Activated CD4-positive, alpha-beta T cell treated with anti-CD3 and anti-CD28 coated beads, Interleukin-2, amount 10 ng/mL, durations not matched to agents 7 days and 5 days (primary cell): ENCODE measurements at places on chromosomes 2 and 18. TPM values are rescaled to one million over a fixed set of nuclear protein-coding genes. Genes with fewer than 3 reads are reported as not detected.
A peak's percentile ranks its signal among the peaks of the same experiment; 100 is the strongest.

GRCh38 chr18:10659000-10659399 lies 133.2 kb downstream of the NAPG start:
- no peak for DNase-seq
- H3K4me1 ChIP-seq, result no peaks in the 10 kb centered on the region
- H3K36me3 ChIP-seq, result no peaks in the 10 kb centered on the region
- no peaks in the 10 kb centered on the region for H3K27me3 ChIP-seq

TACR1 gene
- total RNA-seq, result not detected

CHAC2 gene
- 12.3 TPM for total RNA-seq

SLC11A1 gene
- total RNA-seq, result 0.17 TPM

- no peak overlapping the region for H3K4me3 ChIP-seq
- H3K27me3 ChIP-seq, result peaks cover 12% of the 10 kb centered on the region
- no peaks in the 10 kb centered on the region for H3K4me1 ChIP-seq
- H3K36me3 ChIP-seq, result no peaks in the 10 kb centered on the region
- no peak for DNase-seq
- no peak overlapping the region for H3K27ac ChIP-seq
Measured at GRCh38 chr18:21958263-21958662, 211.1 kb upstream of the GATA6 start.

BCL11A gene
- 0.04 TPM for total RNA-seq

- no peak for DNase-seq
- peaks cover 2% of the 10 kb centered on the region for H3K36me3 ChIP-seq
- H3K4me1 ChIP-seq, result no peaks in the 10 kb centered on the region
- H3K27me3 ChIP-seq, result no peaks in the 10 kb centered on the region
Measured at GRCh38 chr18:56952026-56952425, 194.9 kb upstream of the BOD1L2 start.

- H3K4me1 ChIP-seq, result peaks cover 29% of the 10 kb centered on the region
- peaks cover 4% of the 10 kb centered on the region for H3K27me3 ChIP-seq
Measured at GRCh38 chr2:96502891-96503636, 2.1 kb downstream of the NEURL3 start.

- no peak overlapping the region for H3K27ac ChIP-seq
- peaks cover 9% of the 10 kb centered on the region for H3K36me3 ChIP-seq
- DNase-seq, result no peak
- peaks cover 20% of the 10 kb centered on the region for H3K4me1 ChIP-seq
- H3K27me3 ChIP-seq, result no peaks in the 10 kb centered on the region
Measured at GRCh38 chr2:54962935-54963440, 87.3 kb downstream of the RTN4 start.

GRCh38 chr18:41756141-41756540 lies 198.9 kb upstream of the PIK3C3 start:
- H3K4me3 ChIP-seq, result no peak overlapping the region
- DNase-seq, result no peak
- H3K4me1 ChIP-seq, result no peaks in the 10 kb centered on the region
- H3K27me3 ChIP-seq, result no peaks in the 10 kb centered on the region

BOK gene
- not detected for total RNA-seq

- no peak for DNase-seq
- no peaks in the 10 kb centered on the region for H3K36me3 ChIP-seq
- no peaks in the 10 kb centered on the region for H3K4me1 ChIP-seq
- no peaks in the 10 kb centered on the region for H3K27me3 ChIP-seq
- H3K4me3 ChIP-seq, result no peak overlapping the region
Measured at GRCh38 chr2:150320608-150321007, 166.9 kb downstream of the RND3 start.

FBLN7 gene
- total RNA-seq, result 8.3 TPM

DNA sequence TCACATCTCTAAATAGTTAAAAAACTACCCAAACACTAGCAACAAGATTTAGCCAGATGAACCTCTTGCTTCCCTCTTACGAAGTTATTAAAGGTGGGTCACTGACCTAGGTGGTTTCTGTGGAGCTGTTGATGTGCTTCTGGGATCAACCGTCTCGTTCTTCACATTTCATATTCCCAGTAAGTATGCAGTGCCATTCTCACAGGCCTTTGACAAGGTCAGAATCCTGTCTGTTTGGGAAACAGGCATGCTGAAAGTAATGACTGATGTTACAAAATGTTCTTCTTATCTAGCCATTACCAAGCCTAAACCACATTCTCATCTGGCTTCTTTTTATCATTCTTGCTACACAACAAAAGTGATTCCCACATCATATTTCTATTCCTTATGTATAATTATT lies 70.3 kb downstream of the WDR7 start:
- H3K4me3 ChIP-seq, result no peak overlapping the region
- no peaks in the 10 kb centered on the region for H3K27me3 ChIP-seq

DNA sequence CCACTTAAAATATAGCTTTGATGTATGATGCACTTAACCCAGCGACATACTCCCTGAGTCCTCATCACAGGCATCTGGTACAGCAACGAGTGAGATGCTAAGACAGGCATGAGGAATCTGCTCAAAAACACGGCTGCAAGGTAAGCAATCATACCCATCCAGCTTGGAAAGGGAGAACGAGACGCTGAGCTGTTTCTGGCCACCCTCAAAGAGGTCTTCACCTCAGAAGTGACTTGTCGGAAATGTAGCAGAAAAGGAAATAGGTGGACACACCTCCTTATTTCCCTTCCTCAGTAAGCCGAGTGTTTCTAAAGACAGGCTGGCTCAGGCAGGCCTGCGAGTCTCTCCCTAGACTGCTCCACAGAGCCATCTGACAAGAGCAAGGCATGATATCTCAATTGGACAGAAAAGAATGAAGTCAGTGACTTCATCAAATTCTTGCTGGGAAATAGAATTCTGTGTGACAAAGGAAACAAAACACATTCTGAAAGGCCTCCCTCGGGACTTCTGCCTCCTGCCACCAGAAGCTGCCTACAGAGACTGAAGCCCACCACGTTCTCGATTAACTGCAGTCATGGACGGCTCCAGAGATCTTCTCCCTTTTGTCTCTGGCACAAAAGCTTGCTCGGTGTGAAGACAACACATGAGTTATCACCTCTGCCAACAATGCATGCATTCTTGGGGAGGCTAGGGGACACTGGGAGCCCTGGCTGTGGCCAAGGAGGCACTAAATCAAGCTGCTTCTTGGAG lies 84.3 kb downstream of the UXS1 start:
- peaks cover 30% of the 10 kb centered on the region for H3K36me3 ChIP-seq
- H3K4me1 ChIP-seq, result no peaks in the 10 kb centered on the region
- no peak overlapping the region for H3K27ac ChIP-seq
- H3K27me3 ChIP-seq, result no peaks in the 10 kb centered on the region
- DNase-seq, result no peak

DNA sequence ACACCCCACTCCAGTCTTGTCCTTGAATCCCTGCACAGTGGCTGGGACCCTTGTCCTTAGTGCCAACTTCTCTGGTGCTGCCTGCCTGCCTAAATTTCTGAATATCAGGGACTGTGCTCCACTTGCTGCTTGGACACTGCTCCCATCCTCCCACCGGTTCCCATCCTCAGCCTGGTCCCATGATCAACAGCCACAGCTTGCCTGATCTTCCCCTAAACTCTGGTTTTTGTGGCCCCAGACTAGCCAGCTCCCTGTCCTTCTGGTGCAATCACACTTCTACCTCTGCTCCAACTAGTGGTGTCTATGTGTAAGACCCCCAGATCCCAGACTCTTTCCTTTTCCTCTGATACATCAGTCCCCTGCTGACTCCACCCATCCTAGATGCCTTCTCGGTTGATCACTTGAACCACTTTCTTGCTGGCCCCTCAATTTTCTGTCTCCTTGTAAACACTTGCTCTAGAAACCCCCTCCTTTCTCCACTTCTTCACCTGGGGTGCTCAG lies 37.2 kb upstream of the POLE4 start:
- peaks cover 2% of the 10 kb centered on the region for H3K4me1 ChIP-seq
- H3K36me3 ChIP-seq, result no peaks in the 10 kb centered on the region
- DNase-seq, result no peak
- peaks cover 23% of the 10 kb centered on the region for H3K27me3 ChIP-seq

GNAL gene
- 0.27 TPM for total RNA-seq

GALNT14 gene
- not detected for total RNA-seq

RESP18 gene
- not detected for total RNA-seq

GRCh38 chr2:176585291-176585690 lies 316.0 kb downstream of the MTX2 start:
- H3K36me3 ChIP-seq, result no peaks in the 10 kb centered on the region
- peaks cover 37% of the 10 kb centered on the region for H3K27me3 ChIP-seq
- H3K4me1 ChIP-seq, result peaks cover 8% of the 10 kb centered on the region
- no peak for DNase-seq

GRCh38 chr18:37502036-37502435 lies 63.6 kb downstream of the CELF4 start:
- DNase-seq, result no peak
- H3K27me3 ChIP-seq, result no peaks in the 10 kb centered on the region
- no peaks in the 10 kb centered on the region for H3K36me3 ChIP-seq
- no peaks in the 10 kb centered on the region for H3K4me1 ChIP-seq

DNA sequence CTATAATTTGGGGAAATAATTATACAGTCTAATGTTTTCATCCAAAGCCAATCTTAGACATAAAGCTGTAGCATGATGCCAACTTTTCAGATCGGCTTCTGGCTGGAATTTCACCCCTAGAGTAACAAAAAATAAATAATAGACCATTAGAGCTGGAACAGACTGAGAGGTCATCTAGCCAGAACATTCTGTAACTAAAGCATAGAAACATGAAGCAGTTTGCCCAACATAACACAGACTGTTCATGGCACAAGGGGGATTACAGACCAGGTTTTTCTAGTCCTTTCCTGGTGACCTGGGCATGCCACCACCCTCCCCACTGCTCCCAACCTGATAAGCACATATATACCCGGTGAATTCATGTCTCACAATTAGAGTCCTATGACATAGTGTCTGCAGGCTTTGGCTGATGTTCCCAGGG lies 116.4 kb upstream of the PPP1CB start:
- H3K27me3 ChIP-seq, result no peaks in the 10 kb centered on the region
- H3K4me3 ChIP-seq, result no peak overlapping the region
- no peaks in the 10 kb centered on the region for H3K4me1 ChIP-seq
- no peak overlapping the region for H3K27ac ChIP-seq
- no peaks in the 10 kb centered on the region for H3K36me3 ChIP-seq

SPRED2 gene
- 8.1 TPM for total RNA-seq

DNA sequence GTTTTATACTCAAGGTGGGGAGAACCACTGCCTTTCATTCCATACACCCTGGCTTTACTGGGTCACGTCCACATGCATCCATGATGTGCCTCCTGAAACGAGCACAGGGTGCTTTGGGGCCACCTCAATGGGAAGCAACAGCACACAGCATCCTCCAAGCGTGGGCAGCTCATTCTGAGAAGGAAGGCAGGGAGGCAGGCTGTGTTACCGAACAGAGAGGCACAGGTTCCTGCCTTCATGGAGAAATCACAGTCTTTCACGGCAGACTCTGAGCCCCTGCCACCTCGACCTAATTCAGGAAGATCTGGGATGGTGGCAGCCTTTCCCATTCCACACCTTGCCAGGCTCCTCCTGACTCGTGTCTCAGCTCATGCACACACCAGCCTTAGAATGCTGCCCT lies 130.1 kb downstream of the GBX2 start:
- no peak overlapping the region for H3K27ac ChIP-seq
- no peak overlapping the region for H3K4me3 ChIP-seq
- no peak for DNase-seq
- no peaks in the 10 kb centered on the region for H3K27me3 ChIP-seq
- no peaks in the 10 kb centered on the region for H3K36me3 ChIP-seq

- no peak overlapping the region for H3K4me3 ChIP-seq
- H3K4me1 ChIP-seq, result no peaks in the 10 kb centered on the region
Measured at GRCh38 chr18:79632765-79633164, 46.8 kb upstream of the CTDP1 start.

HK2 gene
- total RNA-seq, result 29.6 TPM

GKN1 gene
- not detected for total RNA-seq

GIGYF2 gene
- 54.3 TPM for total RNA-seq

IL1B gene
- total RNA-seq, result not detected

DNA sequence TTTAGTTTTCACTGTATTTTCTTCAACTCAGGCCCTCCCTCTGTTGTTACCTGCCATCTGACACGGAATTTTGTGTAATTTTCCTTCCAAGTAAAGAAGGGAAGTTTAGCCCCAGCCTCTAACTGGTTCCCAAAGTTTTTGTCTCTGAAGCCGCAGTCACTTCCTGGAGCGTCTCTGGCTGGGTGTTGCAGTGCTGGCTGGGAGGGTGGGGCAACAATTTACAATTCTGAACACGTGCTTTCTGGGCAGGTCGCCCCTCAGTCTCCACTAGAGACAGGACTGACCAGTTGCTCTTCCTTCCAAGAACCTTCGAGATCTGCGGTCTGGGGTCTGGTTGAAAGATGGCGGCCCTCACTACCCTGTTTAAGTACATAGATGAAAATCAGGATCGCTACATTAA lies 3.5 kb downstream of the CNDP2 start:
- H3K4me1 ChIP-seq, result peaks cover 64% of the 10 kb centered on the region
- peak overlapping the region; percentile 84 for H3K4me3 ChIP-seq
- peak; percentile 67 for DNase-seq
- H3K27me3 ChIP-seq, result no peaks in the 10 kb centered on the region

DNA sequence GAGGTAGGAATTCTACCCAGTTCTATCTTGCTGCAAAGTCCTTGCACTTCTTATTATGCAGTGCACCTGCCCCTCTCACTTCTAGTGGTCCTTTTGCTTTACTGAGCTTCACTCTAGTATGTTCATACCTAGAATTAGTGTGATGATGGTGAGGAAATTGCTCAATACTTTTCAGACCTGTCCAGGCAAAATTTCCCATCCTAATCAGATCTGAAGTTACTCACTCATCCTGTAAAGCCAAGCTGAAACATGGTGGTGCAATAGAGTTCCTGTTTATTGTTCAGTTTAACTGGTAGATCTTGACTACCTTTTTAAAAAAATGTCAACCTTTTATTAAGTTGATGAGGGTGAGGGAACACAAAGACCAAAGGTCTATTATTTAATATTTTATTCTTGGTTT lies 12.6 kb upstream of the FIGN start:
- H3K36me3 ChIP-seq, result no peaks in the 10 kb centered on the region
- no peak for DNase-seq
- no peak overlapping the region for H3K4me3 ChIP-seq
- H3K27me3 ChIP-seq, result no peaks in the 10 kb centered on the region
- no peak overlapping the region for H3K27ac ChIP-seq

DTNA gene
- total RNA-seq, result not detected

LYPD1 gene
- total RNA-seq, result not detected

MEP1B gene
- not detected for total RNA-seq

- H3K27ac ChIP-seq, result no peak overlapping the region
- H3K4me1 ChIP-seq, result no peaks in the 10 kb centered on the region
- DNase-seq, result no peak
- H3K4me3 ChIP-seq, result no peak overlapping the region
Measured at GRCh38 chr2:40384233-40384632, 67.7 kb downstream of the SLC8A1 start.

DNA sequence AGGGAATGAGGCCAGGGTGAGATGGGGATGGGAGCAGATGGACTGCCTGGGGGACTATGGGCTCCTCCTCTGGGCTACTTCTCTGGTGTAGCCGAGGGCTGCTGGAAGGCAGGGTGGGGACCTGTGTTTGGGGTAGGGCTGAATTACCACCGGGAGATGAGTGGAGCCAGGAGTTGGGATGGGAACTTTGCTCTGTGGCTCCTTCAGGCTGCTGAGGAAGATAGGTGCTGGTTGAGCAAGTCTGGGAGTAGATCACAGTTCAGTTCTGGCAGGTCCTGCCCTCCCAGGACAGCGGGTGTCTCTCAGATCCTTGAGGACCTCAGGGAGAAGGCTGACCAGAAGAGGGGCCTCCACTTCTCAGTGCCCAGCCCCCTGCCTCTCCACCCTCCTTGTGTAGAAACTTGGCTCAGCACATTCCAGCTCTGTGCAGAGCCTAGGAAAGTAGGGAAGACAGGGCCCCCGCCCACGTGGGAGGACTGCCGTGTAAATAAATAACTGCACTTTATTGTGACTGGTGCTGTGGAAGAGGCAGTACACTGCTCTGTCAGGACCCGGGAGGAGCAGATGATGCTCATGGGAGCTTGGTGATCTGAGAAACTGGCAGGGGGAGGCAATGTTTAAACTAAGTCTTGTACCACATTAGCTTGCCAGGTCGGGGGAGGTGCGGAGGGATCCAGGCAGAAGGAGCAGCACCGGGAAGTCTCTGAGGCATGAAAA lies 15.3 kb downstream of the TET3 start:
- H3K27me3 ChIP-seq, result no peaks in the 10 kb centered on the region
- no peak overlapping the region for H3K27ac ChIP-seq
